ENCODE measurements at places on chromosomes 2 and 18. TPM values are rescaled to one million over a fixed set of nuclear protein-coding genes. Genes with fewer than 3 reads are reported as not detected.

NT5C1B gene
- not detected for polyA plus RNA-seq

GRP gene
- not detected for polyA plus RNA-seq

PRKD3 gene
- 59.7 TPM for polyA plus RNA-seq

PER2 gene
- polyA plus RNA-seq, result 2.2 TPM

HOXD1 gene
- not detected for polyA plus RNA-seq

GALNT5 gene
- 0.05 TPM for polyA plus RNA-seq

PASK gene
- 12.5 TPM for polyA plus RNA-seq

CGREF1 gene
- 3.5 TPM for polyA plus RNA-seq

FSHR gene
- polyA plus RNA-seq, result not detected

TCF23 gene
- not detected for polyA plus RNA-seq

ABCG5 gene
- polyA plus RNA-seq, result 0.14 TPM

KIF5C gene
- 37.8 TPM for polyA plus RNA-seq

STAT4 gene
- polyA plus RNA-seq, result 0.30 TPM

RESP18 gene
- not detected for polyA plus RNA-seq

B4GALT6 gene
- 14.8 TPM for polyA plus RNA-seq

B3GNT2 gene
- 32.3 TPM for polyA plus RNA-seq

CAPN13 gene
- polyA plus RNA-seq, result 0.50 TPM

SLC4A3 gene
- polyA plus RNA-seq, result 3.9 TPM

ZNF396 gene
- 0.36 TPM for polyA plus RNA-seq

SALL3 gene
- polyA plus RNA-seq, result 11.0 TPM

PID1 gene
- polyA plus RNA-seq, result 2.2 TPM

DNAJC5G gene
- not detected for polyA plus RNA-seq

KCNJ13 gene
- polyA plus RNA-seq, result 0.37 TPM

ARID5A gene
- polyA plus RNA-seq, result 5.5 TPM

ICA1L gene
- 1.6 TPM for polyA plus RNA-seq

GALNT1 gene
- polyA plus RNA-seq, result 36.4 TPM

ATP6V1B1 gene
- polyA plus RNA-seq, result not detected

CEP192 gene
- 15.2 TPM for polyA plus RNA-seq

GPBAR1 gene
- polyA plus RNA-seq, result 0.37 TPM

TPGS2 gene
- polyA plus RNA-seq, result 124 TPM

TRPM8 gene
- 0.11 TPM for polyA plus RNA-seq

Measured in GM23338 (cell line).